ENCODE measurements at places on chromosomes 12 and 14.

GRCh38 chr14:23149745-23150144, 30.7 kb upstream of the CEBPE start:
- no peak for DNase-seq

- DNase-seq = no peak
Observed at GRCh38 chr12:103691063-103691462, 104.0 kb downstream of the STAB2 start.

DNA sequence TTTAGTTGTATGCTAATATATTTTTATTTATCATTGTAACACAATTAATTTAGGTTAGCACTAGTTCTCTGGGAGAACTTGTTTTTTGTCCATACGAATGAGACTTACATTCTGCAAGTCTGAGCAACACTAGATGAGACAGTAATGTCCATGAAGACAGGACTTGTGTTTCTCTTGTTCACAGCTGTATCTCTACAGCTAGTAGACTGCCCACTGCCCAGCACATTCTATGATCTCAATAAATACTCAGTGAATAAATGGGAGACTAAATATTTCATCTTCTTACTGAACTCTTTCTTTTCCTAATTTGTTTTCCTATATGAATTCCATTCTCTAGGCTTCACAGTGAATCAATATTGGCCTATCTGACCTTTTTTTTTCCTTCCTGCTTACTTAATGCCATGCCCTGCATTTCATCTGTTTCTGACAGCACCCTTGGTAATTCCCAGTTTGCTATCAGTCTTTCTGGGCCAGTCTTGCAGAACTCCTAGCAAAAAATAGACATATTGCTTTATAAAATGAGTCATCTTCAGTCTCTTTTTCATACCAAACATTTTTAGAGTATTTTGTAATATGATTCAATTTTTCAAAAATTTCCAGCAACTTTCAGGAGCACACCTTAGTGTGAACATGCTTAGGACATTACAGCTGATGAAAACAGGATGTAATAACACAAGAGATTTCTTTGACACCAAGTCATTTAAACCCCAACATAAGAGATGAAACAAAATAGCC, 185.5 kb upstream of the ATP2B1 start:
- no peak for DNase-seq

DNA sequence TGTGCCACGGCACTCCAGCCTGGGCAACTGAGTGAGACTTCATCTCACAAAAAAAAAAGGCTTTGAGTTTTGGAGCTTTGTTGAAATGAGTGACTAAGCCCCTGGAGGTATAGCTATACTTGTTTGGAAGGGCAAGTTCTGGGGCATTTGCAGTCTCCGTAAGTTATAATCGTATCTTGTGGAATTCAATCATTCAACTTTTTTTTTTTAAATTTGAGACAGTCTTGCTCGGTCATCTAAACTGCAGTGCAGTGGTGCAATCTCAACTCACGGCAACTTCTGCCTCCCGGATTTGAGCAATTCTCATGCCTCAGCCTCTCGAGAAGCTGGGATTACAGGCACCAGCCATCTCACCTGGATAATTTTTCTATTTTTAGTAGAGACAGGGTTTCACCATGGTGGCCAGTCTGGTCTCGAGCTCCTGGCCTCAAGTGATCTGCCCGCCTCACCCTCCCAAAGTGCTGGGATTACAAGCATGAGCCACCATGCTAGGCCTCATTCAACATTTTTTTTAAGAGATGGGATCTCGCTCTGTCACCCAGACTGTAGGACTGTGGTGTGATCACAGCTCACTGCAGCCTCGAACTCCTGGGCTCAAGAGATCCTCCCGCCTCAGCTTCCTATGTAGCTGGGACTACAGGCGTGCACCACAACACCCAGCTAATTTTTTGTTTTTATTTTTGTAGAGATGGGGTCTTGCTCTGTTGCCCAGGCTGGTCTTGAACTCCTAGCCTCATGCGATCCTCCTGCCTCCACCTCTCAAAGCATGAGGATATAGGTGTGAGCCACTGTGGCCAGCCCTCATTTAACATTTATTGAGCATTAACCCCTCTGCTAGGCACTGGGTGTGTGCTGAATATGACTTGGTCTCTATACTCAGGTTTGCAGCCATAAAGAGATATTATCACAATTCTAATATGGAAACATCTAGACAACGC, 133.7 kb upstream of the MAP1LC3B2 start:
- DNase-seq = no peak

- DNase-seq = no peak
Observed at GRCh38 chr14:64920465-64920864, 6.2 kb downstream of the CHURC1 start.

- no peak for DNase-seq
Observed at GRCh38 chr12:12017798-12018197, 52.9 kb upstream of the BCL2L14 start.

DNA sequence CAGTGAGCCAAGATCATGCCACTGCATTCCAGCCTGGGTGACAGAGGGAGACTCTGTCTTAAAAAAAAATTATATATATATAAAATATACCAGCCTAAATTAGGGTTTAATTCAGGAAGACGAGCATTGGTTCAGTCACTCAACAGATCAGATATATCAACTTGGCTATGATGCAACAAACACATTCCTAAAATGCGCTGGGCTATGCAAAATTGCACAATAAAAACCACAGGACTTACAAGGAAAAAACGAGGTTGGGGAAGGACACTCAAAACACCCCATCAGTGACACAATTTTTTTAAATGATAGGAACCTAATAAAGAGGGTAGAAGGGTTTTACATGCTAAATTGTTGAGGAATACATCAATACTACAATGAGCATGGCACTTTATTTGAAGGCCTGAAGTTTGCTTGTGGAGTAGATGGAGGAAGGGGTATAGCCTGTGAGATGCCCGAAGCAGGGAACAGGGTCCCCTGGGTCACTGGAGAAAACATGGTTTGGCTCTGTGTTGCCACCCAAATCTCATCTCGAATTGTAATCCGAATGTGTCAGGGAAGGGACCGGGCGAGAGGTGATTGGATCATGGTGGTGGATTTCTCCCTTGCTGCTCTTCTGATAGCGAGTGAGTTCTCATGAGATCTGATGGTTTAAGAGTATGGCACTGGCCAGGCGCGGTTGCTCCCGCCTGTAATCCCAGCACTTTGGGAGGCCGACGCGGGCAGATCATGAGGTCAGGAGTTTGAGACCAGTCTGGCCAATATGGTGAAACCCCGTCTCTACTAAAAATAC, 71.2 kb downstream of the TNFAIP2 start:
- no peak for DNase-seq

DNA sequence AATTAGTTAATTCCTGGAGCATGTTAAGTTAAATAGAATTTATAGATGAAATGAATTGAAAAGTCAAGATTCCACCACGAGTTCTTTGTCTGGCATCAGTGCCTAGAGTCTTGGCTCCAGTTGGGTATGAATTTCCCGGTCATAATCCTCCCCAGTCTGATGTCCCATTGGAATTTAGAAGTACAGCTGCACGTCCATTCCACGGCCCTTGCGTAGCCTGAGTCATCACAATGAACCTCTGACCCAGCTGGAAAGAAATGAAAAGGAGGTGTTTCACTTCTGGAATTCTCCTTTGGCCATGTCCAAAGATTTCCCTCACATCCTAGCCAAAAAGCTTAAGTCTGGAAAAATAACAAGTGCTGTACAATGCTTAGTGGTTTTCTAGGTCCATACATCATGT, 122.7 kb downstream of the KICS2 start:
- no peak for DNase-seq

DNA sequence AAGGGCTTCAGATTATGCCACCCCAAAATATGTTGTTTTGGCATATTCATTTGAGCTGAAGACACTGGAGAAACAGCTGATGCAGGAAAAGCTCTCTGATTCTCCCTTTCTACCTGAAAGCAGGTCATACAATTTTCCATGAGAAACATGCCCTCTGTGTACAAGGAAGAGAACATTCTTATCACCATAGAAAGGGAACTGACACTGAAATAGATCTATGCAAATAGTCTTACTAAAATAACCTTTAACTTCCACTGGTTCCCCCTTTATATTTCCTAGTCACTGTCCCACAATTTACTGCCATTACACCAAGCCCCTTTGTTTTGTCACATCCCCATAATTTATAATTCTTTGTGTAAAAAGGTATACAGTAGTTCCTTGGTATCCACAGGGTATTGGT, 9.6 kb upstream of the PHC1 start:
- no peak for DNase-seq

- no peak for DNase-seq
Observed at GRCh38 chr12:19010087-19010486, 119.4 kb upstream of the PLEKHA5 start.

DNA sequence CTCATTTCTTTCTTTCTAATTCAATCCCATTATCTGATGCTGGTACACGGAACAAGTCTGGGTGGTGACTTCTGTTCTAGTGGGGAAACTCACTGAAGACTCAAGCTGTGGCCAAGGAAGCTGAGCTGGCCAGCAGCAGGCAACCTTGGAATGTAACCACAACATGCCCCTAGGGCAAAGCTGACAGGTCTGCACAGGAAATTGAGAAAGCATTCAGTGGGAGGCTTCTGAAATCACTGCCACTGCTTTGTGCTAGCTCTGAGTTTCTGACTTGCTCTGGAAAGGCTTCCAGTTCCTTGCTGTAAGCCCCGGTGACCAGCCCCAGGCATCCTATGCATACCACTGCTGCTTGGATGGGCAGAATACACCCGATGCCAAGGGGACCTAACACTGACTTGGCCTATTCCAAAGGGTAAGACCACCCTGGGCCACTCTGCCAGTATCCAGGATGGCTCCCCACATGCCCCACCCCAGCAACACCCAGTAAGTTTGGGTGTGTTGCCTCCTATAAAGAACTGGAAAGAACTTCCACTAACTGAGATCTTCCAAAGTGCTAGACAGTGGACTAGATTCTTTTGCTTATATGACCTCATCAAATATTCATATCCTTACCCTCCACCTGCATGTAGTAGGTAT, 84.5 kb upstream of the CDKN3 start:
- no peak for DNase-seq

- no peak for DNase-seq
Observed at GRCh38 chr14:56137453-56137807, 19.2 kb downstream of the PELI2 start.

DNA sequence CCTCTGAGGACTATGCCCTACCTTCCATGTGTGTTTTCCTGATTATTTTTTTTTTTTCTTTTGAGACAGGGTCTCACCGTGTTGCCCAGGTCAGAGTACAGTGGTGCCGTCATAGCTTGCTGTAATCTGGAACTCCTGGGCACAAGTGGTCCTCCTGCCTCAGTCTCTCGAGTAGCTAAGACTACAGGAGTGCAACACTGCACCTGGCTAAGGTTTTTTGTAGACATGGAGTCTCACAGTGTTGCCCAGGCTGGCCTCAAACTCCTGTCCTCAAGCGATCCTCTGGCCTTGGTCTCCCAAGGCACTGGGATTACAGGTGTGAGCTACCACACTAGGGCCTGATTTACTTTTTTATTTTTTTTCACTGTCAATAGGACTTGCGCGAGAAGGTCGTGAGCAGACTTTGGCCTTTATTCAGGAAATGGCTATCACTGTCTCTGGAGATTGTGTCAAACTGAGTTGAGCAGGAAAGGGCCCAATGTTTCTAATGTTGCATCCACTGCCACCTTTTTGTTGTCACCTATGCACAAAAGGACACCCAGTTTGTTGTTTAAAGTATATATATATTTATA, 47.7 kb downstream of the FLRT2 start:
- DNase-seq = no peak

GRCh38 chr12:23585782-23586163, 363.7 kb downstream of the SOX5 start:
- no peak for DNase-seq

GRCh38 chr14:103495854-103496253, 26.8 kb downstream of the CKB start:
- DNase-seq = no peak

- no peak for DNase-seq
Observed at GRCh38 chr14:104403421-104404220, 175.9 kb upstream of the C14orf180 start.

DNA sequence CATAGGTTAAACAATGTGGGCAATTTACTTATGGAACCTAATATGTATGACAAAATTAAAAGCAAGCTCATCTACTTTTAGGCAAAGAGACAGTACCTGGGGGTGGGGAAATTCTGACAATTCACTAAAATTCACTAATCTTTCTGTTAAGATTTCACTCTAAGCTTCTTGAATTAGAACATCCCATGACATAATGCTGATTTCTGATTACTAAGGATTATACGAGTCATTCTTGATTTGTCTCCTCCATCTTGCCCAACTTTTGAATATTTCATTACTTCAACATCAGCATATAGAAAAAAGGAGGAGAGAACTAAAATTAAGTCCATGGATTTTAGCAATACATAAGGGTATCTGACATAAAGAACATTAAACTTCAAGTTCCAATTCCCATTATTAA, 2.4 kb downstream of the CEP83 start:
- DNase-seq = no peak

DNA sequence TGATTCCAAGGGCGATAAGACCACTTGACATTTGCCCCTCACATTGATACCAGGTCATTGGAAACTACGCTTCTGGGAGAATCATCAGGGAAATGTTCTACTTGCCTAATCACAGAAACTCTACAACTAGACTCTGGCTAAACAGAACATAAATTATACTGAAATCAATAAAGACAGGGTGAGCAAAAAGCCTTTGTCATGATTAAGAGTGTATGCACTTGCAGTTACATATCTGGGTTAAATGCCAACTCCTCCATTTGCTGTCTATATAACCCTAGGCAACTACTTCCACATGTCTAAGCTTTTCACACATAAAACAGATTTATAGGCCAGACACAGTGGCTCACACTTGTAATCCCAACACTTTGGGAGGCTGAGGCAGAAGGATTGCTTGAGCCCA, 125.7 kb downstream of the PHLDA1 start:
- DNase-seq = no peak

DNA sequence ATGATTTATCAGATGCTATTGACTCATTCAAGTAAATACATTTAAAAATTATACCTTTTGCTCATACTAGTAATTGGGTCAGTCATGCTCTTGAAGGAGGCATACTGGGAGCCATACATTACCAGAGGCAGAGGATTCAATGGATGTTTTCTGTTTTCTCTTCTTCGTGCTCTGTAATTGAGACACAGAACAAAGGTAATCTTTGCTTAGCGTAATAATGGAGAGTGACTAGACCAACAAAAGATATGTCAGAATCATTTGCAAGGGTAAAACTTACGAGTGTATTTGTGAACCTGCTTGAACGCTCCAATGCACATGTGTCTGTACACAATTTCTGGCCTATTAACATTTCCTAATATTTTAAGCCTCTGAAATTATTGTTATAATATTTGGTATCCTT, 296.4 kb downstream of the FOXG1 start:
- no peak for DNase-seq
